ENCODE measurements at places on chromosomes 3 and 15.

DNA sequence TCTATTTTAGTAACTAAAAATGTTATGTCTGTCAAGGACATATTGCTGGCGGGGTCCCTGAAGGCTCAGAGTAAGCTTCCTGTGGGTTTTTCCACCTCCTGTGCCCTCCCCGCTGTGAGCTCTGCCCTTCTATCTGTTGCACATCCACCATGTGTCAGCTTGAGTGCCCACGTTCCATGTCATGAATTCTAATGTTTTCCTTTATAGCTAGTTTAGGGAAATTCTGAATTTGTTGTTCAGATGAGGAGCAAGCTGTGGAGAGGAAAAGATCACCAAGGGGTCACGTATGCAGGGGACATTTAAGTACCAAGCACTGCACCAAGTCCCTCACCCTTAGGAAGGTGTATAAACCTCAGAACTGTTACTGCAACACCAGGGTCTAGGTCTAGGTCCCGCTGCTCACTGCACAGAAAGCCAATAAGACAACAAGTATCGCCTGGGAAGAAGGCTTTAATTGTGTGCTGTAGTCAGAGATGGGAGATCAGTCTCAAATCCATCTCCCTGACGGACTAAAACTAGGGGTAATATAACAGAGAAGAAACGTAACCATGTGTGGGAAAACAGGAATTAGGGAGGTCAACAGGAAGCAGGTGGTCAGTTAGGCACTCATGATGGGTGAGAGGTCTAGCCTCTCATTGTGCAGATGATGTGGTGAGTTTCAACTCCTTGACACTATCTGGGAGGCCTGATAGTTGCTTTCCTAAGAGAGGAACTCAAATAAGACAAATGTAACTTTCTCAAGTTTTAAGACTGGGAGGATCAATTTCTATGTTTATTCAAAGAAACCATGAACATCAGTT is 9.7 kb downstream of the GP9 start:
- DNase-seq: peak; percentile 52

DNA sequence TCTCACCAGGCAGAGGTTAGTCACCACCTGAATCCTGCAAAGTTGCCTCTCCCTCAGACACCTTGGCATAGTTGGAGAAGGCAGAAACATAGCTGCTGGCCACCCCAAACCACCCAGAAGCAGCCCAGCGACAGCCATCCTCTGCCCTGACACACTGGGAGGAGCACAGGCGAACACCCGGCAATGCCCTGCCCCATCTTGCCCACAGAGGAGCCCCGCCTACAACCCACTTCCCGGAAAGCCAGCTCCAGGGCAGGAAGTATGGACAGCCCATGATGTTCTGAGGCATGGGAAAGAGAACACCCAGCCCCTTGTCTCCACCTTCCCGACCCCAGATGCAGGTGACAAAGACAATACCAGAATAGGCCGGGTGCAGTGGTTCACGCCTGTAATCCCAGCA is 12.6 kb upstream of the SHISA5 start:
- DNase-seq: no peak

DNA sequence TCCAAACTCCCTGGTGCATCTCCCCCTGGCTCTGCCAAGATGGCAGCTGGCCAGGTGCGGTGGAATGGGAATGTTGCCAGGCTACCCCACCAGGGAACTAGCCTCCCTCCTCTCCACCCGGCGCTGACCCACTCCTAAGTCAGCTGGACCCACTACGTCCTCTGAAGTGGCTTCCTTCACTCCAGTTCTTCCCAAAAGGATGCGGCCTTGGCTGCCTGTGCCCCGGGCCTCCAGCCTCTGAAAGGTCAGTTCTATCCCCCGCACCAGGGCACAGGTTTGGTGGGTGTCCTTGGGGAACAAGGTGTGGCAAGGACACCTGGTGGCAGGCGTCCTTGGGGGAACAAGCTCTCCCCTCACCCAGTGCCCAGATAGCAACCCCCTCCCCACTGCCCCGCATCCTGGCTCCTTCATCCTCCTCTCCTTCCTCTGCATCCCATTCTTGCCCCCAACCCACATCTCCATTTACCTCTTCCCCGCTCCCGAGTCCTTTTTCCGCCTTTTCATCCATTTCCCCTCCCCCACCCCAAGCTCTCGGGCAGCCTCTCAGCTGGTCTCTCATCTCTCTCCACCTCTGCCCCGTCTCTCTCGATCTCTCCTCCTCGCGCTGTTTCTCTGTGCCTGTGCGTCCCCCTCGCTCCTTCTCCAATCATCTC is 54.0 kb downstream of the LHFPL4 start:
- DNase-seq: no peak

DNA sequence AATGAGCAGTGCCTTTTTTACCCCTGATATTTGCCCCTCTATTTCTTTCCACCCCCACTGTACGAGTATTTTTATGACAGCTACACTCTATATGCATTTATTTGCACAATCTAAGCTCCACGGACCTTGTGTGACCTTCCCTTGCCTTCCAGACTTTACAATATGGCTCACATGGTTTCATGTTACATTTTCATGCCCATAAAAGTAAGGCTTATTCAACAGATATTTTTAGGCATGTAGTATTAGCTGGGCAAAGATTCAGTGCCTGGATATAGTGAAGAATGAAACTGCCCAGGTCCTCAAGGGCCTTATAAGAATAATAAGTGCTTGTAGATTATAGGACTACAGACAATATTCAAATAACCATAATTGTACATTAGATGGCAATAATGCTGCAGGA is 481.9 kb upstream of the CNTN4 start:
- no peak for DNase-seq

GRCh38 chr3:58793938-58794337 is 127.4 kb upstream of the FAM3D start:
- DNase-seq: no peak

GRCh38 chr3:29318251-29318650 is 37.4 kb downstream of the RBMS3 start:
- DNase-seq: no peak

DNA sequence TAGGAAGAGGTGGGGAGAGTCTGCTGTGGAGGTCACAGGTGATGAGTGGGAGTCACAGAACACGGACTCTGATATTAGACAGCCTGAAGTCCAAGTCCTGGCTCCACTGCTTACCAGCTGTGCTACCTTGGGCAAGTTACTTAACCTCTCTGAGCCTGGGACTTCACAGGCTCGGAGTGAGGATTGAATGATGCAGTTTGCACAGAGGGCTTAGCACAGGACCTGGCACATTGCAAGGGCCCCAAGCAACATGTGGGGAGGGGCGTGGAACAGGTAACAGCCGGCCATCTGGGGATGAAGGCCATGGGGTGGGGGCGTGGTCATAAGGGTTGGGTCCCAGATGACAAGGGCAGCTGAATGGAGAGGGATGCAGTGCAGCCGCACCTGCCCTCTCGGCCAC is 4.3 kb upstream of the ITIH3 start:
- DNase-seq: no peak

DNA sequence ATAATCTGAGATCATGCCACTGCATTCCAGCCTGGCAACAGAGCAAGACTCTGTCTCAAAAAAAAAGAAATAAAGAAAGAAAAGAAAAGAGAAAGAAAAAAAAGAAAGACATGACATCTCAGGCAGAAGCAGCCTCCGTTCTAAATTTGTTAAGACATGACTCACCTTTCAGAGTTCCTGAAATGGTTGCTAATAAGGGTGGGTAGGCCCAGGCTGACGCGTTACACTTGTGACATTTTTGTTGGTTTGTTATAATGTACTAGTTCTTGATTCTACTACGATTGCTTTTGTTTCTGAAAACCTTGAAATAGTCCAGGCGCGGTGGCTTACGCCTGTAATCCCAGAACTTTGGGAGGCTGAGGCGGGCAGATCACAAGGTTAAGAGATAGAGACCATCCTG is 21.0 kb downstream of the SLC25A20 start:
- DNase-seq: no peak

DNA sequence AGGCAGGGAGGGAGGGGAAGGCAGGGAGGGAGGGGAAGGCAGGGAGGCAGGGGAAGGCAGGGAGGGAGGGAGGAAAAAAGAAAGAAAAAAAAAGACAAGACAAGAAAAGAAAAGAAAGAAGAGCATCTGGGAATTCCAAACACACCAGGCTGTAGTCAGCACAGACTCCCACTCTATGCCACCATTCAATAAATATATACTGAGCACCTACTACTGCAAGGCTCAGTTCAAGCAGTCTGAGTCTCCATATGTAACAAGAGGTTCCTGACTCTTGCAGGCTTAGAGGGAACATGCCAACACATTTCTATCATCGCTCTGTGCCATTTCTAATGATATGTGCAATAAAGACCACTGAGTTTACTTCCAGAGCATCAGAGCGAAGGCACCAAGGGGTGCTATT is 47.7 kb downstream of the ANXA2 start:
- no peak for DNase-seq

GRCh38 chr15:35654332-35654731 is 108.4 kb upstream of the DPH6 start:
- DNase-seq: no peak

- peak; percentile 92 for DNase-seq
Measured at GRCh38 chr3:57755368-57755675, 787 bp upstream of the SLMAP start.

GRCh38 chr3:14057701-14058100 is 67.0 kb downstream of the CHCHD4 start:
- no peak for DNase-seq

- no peak for DNase-seq
Measured at GRCh38 chr3:23741036-23741706, 64.6 kb upstream of the UBE2E1 start.

DNA sequence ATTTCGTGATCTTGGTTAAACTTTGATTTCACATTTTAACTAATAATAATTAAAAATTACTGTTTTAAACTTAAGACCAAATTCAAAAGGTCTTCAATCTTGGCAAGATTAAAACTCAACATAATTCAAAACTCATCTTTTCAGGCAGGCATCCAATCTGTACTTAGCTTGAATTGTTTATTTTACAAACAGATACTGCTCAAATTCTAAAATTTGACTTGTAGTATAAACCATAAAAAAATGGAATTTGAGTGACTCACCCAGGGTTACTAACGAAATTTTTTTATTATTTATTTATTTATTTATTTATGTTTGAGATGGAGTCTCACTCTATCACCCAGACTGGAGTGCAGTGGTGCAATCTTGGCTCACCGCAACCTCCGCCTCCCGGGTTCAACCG is 64.4 kb downstream of the GAP43 start:
- no peak for DNase-seq

- DNase-seq: peak; percentile 27
Measured at GRCh38 chr15:70318594-70319465, 221.1 kb upstream of the TLE3 start.

DNA sequence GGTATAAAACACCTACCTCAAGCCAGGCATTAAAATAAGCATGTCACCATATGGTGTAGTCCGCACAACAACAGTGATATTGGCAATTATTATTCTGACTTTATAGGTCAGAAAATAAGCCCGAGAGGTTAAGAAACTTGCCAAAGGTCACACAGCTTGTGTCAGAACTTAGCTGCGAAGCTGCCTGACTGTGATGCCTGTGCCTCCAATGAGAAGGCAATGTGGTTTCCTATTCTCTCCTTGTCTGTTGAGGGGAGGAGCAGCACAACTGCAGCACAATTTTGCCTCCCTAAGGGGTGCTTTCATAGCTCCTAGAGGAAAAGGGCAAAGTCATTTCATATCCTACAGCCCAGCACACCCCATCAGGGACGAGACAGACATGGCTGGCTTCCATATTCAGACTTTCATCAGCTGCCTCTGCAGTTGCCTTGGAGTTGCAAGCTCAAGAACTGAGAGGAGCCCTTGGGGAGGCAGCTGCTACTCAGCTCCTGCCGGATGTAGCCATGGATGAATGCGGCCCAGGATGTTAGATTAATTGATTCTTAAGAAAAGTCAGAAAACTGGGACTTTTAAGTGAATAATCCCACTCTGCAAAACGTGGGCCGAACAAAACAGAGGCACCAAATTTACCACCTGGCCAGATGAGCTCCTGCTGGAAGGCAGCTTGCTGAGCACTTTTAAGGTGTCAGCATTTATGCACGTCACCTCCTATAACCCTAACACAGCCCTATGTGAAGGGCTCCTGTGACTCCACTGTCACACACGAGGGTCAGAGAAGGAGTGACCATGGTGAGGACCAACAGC is 38.5 kb downstream of the MYO5C start:
- no peak for DNase-seq

GRCh38 chr15:67089217-67090193 is 24.1 kb downstream of the SMAD3 start:
- DNase-seq: peak; percentile 48

DNA sequence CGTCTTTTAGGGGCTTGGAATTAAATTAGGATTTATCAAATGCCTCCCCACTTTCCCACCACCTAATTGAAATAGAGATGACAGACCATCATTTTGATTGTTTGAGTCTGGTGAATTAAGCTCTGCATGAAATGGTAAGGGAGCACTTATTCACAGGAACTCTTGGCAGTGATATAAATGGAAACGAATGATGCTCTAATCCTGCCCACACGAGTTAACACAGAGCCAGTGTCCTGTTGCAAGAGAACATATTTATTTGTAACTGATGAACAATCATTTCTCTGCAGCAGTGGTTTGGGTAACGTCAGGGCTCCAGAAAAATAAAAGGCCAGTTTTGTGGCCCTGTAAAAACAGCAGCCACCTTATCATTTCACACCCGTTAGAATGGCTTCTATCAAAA is 163.3 kb downstream of the FEZF2 start:
- DNase-seq: no peak

DNA sequence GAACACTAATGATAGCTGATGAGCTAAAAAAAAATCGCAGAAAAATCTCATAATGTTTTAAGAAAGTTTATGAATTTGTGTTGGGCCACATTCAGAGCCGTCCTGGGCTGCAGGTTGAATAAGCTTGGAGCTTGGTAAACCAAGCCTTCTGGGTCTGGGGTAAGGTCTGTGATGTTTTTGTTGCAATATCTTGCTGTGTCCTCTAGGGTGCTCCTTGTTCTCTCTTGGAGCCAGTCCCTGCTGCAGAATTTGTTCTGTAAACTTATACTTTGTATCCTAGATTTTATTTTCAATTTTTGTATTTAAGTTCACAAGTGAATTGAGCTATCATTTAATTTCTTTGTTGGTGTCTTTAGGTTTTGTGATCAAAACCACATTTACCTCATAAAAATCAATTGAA is 143.7 kb downstream of the NR1D2 start:
- DNase-seq: peak; percentile 2

- no peak for DNase-seq
Measured at GRCh38 chr15:96869122-96869521, 538.6 kb downstream of the NR2F2 start.

GRCh38 chr3:140128217-140128616 is 193.2 kb downstream of the CLSTN2 start:
- DNase-seq: peak; percentile 87

DNA sequence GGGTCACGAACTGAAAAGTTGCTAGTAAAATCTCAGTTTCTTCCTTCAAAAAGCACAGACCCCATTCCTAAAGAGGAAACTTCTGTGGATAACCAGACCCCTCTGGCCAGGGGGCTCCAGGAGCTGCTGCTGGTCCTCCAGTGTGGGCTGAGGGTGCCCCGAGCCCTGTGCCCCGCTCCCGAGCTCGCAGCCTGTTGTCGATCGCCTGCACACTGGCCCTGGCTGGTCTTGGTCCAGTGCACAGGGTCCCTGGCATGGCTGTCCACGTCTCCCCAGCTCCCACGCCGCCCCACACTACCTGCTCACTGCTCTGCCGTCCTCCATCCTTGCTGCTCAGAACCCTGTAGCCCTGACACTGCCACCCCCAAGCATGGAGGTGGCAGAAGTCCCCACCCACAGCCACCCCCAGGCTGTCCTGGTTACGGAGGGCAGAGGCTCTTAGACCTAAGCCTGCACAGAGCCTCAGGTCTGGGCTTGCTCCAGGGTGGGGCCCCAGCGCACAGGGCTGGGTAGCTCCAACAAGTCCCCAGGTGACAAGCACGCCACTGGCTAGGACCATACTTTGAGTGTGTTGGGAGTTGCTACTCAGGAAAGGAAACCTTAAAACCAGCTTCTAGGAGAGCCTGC is 87.0 kb downstream of the PLXNA1 start:
- no peak for DNase-seq

Measured in common myeloid progenitor, CD34-positive (primary cell).